Nephron progenitor cell (in vitro differentiated cells): ENCODE measurements at places on chromosomes 7 and 10.
A peak's percentile ranks its signal among the peaks of the same experiment; 100 is the strongest.

- DNase-seq: no peak
These were observed 4.1 kb downstream of the BAIAP2L1 start for GRCh38 chr7:98396768-98397167.

GRCh38 chr7:94980418-94981142 is 73.2 kb downstream of the PPP1R9A start:
- DNase-seq: no peak

DNA sequence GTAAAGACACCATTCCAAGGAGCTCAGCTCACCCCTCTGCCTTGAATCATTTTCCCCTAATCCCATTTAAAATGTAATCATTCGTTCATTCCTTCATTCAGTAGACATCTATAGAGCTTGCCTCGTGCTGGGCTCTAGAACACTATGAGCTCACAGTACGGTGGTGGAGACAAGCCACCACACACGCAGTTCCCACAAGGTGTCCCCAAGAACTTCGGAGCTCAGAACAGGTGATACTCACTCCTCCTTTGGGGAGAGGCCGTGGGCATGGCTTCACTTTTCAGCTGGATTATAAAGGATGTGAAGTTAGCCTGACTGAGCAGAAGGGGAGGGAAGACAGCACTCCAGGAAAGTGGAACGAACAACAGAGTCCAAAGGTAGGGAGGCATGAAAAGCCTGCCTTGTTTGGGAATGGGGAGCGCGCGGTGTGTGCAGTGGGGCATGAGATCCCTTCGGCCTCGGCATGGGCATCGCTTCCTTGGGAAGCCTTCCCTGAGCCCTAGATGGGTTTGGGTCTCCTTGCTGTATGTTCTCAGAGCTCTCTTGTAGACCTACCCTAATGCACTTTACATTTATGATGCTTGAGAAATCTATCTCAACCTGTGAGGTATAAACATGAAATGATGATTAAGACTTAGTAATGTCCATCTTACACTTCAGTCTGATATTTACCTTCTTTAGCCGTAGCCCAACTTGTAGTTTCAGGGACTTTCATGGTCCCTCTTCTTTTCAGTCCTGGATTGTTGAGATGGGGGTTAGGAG is 809 bp upstream of the OGA start:
- peak; percentile 38 for DNase-seq

DNA sequence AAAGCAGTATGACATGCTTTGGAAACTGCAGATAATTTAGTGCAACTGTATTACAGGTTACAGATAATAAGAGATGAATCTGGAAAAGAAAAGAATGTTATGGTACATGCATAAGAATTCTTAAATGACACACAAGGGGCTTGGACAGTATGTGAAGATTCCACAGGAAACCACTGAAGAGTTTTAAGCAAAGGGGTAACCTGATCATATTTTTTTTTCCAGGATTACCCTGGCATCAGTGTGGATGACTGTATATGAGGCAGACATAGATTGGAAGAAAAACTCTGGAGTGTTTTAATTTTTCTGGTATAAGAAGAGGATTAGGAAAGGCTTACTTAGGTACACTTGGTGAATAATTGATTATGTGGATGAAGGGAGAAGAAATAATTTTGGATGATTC is 8.1 kb downstream of the TFPI2 start:
- DNase-seq: no peak

DNA sequence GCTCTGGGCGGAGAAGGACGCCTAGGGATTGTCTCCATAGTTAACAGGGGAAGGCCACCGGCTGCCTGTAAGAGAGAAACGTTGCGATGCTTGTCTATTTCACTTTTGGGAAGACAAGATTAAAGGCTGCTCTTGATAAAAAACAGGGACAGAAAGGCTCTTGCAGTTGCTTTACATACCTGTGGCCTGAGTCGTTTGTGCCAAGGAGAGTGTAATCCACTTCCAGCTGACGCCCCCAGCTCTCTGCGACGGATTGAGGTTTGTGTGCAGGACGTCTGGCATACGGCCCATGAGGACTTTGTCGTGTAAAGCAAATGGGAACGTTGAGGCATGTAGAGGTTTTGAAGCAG is 1.1 kb downstream of the MAP3K8 start:
- no peak for DNase-seq

DNA sequence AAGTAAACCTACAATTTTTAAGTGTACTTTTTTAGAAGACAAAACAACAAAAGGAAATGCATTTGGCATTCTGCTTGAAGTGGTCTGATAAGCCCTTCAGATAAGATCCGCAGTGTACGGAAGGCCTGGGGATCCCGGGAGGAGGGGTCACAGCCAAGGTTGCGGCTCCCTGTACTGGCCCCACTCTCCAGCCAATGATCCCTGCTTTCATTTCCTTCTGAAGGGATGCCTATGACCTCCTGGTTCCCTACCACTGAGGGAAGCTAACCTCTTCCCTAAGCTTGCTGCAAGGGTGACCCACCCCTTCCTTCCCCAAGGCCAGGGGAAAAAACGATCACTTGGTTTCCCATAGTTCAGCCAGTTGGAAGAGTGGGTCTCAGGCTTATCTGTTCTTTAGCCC is 5.3 kb downstream of the DENND2A start:
- DNase-seq: no peak

- DNase-seq: peak; percentile 25
These were observed 2.7 kb upstream of the FEZF1 start for GRCh38 chr7:122307228-122307621.

DNA sequence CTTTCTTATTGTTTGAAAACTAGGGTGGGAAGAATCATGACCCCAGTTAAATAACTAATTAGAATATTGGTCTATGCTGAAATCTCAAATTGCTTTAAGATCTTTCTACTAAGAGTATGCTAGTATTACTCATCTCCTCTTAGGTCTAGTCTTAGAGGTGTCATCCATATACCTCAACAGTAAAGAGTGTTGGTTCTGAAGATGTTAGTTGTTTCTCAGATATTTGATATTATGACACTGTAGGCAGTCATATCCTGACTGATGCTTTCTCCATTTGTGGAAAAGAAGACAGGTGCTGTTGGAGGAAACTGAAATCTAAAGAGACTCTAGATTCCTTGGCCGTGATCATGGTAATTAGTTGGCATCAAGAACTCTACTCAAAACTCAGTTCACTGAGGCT is 21.2 kb downstream of the BPGM start:
- DNase-seq: no peak

GRCh38 chr7:6227294-6227846 is 45.1 kb downstream of the CYTH3 start:
- no peak for DNase-seq

- no peak for DNase-seq
These were observed 23.4 kb upstream of the LIPA start for GRCh38 chr10:89274928-89275327.

- DNase-seq: no peak
These were observed 71.1 kb upstream of the SDK1 start for GRCh38 chr7:3229904-3230470.

- no peak for DNase-seq
These were observed 20.6 kb downstream of the PIK3CG start for GRCh38 chr7:106885652-106886051.

GRCh38 chr10:93390306-93391090 is 91.6 kb downstream of the MYOF start:
- no peak for DNase-seq

- DNase-seq: no peak
These were observed 42.3 kb downstream of the ANTXRL start for GRCh38 chr10:46328853-46329689.

- no peak for DNase-seq
These were observed 37.9 kb upstream of the PSMG3 start for GRCh38 chr7:1607696-1608095.

GRCh38 chr10:123706236-123706635 is 40.1 kb downstream of the GPR26 start:
- DNase-seq: no peak

DNA sequence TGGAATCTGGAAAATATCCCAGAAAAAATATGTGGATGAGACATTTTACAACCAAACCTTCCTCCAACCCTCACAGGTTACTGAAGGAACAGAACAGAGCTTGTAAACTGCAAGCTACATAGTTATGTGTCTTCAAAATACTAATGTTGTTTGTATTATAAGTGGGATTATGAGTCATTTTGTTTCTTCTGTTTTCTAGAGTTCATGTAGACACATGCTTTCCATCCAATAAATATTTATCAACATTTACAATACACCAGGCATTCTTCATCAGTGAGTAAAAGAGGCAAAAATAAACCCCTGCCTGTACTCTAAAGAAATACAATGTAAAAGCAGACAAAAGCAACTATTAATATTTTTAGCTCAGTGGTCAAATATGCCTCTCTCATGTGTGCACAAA is 38.0 kb upstream of the TES start:
- no peak for DNase-seq

DNA sequence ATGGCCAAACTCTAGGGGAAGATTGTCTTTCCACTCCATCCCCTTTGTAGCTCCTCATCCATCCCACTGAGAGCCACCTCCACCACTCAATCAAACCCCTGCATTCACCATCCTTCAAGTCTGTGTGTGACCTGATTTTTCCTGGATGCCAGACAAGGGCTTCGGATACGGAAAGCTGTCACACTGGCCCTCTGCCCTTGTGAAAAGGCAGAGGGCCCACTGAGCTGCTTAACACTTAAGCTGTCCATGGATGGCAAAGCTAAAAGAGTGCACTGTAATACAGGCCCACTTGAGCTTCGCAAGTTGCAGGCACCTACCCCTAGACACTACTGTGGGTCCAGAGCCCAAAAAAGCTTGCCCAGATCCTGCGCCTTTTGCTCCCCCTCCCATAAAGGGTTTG is 237.2 kb downstream of the MAGI2 start:
- no peak for DNase-seq

GRCh38 chr7:70188901-70189650 is 590.8 kb downstream of the AUTS2 start:
- no peak for DNase-seq
